ENCODE measurements at places on chromosomes 3 and 15. TPM values are rescaled to one million over a fixed set of nuclear protein-coding genes. Genes with fewer than 3 reads are reported as not detected.

Gene CPNE9
- total RNA-seq = not detected

Gene TTLL13
- total RNA-seq = 0.54 TPM

Gene TMEM207
- not detected for total RNA-seq

Gene IGF2BP2
- total RNA-seq = 0.28 TPM

Gene ZNF717
- 10.0 TPM for total RNA-seq

Gene TERC
- 20.0 TPM for total RNA-seq

Gene TMEM108
- total RNA-seq = not detected

Gene EOMES
- total RNA-seq = 0.50 TPM

Gene SH2D7
- not detected for total RNA-seq

Gene SLC24A5
- not detected for total RNA-seq

Gene CPN2
- total RNA-seq = not detected

Gene RASL12
- not detected for total RNA-seq

Gene IL17RB
- not detected for total RNA-seq

Gene GOLGA8J
- total RNA-seq = not detected

Gene FES
- 2.5 TPM for total RNA-seq

Gene WDR72
- not detected for total RNA-seq

Gene MST1R
- total RNA-seq = 0.74 TPM

Gene MESP2
- total RNA-seq = not detected

Gene ZNF80
- 1.3 TPM for total RNA-seq
